ENCODE measurements at places on chromosomes 7 and 10.

DNA sequence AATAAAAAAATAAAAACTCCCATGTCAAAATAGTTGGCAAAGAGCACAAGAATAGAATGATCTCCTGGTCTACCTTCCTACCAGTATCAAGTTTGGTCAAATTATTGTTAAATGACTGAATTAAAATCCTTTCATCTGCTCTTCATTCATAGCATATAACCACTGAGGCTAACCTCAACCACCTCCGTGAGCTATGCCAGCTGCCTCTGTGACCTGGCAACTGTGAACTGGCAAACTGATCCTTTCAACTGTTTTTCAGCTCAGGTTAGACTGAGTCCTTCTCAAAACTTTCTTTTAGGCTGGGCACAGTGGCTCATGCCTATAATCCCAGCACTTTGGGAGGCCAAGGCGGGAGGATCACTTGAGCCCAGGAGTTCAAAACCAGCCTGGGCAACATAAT, 36.1 kb downstream of the NUDCD3 start:
- no peak for DNase-seq

DNA sequence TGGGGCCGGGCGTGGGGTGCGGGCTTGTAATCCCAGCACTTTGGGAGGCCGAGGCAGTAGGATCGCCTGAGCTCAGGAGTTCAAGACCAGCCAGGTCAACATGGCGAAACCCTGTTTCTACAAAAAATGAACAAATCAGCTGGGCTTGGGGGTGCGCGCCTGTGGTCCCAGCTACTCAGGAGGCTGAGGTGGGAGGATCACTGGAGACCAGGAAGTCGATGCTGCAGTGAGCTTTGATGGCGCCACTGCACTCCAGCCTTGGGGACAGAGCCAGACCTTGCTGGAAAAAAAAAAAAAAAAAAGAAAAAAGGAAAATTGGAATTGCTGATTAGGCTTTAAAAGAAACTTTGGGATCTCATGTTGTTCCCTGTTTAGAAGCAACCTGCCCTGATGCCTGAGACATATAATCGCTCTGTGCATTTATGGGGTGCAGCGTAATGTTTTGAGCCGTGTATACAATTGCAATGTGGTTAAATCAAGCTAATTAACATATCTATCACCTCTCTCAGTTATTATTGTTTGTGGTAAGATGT, 851 bp downstream of the AKR1E2 start:
- no peak for DNase-seq

DNA sequence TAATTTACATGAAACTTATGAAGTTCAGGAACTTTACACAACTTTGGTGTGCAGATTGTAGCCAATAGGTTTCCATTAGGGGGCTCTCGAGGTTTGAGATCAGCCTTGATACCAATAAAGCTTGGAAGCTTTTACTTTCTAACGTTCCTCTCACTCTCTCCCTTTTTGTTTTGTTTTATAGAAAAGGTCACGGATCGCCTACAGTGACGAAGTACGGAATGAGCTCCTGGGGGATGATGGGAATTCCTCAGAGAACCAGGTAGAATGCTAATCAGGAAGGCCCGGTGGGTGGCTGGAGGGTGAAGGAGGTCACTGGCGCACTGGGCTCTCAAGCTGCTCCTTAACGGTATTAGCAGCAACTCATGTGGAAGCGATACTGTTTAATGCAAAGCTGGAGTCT, 79.9 kb downstream of the VTI1A start:
- DNase-seq, result no peak

DNA sequence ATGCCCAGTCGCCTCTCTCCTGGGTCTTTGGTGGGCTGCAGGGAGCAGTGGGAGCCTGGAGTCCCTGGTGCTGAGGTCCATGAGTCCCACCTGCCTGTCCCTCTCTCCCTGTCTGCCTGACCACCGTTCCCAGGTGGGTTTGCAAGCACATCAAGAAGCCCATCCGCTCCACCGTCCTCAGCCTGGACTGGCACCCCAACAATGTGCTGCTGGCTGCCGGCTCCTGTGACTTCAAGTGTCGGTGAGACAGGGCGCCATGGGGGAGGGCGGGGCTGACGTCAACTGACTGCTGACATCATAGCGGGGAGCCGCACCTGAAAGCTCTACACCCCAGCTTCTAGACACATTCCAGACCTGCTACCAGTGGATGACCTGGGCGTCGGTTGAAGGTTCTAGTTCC, 15.2 kb downstream of the ARPC1B start:
- no peak for DNase-seq

DNA sequence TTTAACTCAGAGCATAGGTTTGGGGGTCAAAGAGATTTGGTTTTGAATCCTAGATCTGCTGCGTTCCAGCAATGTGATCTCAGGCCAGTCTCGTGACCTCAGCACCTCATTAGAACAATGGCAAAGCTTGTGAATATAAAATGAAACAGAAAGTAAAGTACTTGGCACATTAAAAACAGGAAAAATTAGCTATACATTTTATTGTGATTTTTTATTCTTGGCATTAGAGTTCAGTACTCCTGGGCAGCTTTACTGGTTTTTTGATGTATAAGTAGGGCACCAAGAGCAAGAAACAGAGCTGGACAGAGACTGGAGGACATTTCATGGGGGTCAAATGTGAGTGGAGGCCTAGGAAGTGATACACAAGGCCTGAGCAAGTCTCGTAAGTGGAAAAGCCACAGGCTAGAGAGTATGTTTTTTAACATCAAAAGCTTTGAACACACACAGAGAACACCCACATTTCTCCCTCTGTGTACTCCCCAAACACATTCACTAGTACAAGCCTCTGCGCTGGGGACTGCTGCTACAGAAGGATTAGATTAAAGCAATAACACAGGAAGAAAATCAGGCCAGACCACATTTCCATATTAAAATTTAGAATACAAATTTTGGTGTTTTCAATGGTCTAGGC, 157.2 kb upstream of the SLC25A13 start:
- no peak for DNase-seq

DNA sequence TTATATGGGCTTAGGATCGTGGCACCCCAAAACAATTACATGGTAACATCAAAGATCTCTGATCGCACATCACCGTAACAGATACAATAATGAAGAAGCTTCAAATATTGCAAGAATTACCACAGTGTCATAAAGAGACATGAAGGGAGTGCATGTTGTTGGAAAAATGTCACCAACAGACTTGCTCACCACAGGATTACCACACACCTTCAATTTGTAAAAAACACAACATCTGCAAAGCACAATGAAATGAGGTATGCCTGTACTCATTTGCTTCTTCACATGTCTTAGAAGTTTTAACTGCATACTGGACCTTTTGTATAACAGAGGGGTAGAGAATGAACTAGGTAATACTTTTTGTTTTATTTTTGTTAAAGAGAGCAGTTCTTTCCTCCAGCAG, 96.6 kb downstream of the TPST1 start:
- no peak for DNase-seq

DNA sequence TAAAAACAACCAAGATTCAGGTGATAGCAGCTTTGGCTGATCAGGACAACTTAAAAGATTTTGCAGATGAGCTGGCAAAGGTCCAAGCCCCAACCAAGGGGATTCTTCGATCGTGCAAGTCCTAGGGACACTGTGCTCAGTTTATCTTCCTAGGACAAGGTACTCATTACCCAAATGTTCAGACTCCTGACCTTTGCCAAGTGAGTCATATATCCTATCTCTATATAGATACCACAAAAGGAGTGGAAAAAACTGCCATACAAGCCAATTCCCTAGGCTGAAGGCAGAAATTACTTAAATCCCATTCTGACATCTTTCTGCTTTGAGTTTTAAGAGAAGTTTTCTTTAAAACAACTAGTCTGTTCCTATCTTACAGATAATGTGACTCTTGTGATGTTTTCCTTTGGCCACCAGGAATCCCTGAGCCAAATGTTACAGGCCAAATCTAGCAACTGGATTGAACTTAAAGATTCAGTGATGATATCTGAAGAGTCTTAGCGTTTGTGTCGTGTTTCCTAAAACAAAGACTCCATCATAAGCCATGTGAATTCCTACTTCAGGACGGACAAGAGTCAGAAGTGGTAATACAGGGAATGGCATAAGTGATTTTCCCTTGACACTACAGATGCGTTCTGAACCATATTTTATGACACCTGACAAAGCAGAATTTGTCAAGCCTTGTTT, 142.6 kb upstream of the ASAH2 start:
- no peak for DNase-seq

DNA sequence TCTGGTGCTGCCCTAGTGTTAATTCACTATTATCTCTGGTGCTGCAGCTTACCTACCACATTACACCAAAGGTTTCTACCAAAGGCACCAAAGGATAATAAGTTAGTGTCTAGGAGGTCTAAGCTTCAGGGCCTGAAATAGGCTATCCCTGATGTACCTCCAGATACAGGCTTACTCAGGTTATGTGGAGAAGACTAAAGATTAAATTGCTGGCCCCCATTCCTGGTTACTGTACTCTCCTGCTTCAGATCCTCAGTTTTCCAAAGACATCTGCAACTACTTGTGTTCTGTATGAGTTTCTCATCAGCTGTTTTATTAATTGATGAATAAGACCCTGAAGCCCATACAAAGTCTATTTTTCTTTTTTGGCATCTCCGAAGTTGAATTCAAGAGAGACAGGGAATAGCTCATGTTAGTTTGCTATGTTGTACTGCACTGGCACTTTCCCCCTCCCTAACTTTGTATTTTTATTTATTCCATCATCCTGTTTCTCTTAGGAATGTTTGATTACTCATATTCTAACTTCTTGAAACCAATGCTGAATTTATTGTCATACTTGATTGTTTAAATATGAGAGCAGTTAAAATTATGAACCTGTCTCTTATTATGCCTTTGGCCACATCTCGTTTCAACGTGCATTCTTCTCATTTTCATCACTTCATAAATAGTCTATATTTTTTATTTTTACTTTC, 85.9 kb downstream of the PON1 start:
- DNase-seq, result no peak

DNA sequence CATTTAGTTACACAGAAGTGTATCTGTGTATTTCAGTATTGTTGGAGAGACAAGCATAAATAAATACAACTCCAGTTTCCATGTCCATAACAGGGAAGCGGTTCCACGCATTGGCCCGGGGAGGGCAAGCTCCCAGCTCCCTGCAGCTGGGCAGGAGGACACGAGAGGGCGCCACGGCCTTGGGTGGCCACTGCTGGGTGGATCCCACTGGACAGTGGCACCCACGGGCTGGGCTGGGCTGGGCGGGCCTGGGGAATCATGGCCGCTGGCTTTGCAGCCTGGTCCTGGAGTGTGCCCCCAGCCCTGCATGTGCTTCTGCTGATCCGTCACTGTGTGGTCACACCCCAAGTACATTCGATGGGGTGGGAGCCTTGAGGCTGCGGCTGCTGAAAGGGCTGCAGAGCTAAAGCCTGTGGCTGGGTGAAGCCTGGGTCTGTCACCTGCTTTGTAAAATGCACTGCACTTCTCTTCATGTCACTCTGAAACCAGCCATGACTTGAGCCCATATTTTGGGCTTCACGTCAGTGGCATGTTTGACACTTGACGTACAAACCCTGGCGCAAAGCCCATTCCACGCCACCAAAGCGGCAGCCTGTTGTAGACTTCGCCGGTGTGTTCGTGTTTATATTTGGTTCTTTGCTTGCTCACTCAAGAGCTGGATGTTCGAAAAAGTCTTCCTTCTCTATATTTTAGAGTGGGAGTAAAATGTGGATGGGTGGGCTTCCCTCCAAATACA, 27.5 kb downstream of the LRRC27 start:
- no peak for DNase-seq

GRCh38 chr10:108003061-108003460, 838.6 kb upstream of the SORCS1 start:
- no peak for DNase-seq

DNA sequence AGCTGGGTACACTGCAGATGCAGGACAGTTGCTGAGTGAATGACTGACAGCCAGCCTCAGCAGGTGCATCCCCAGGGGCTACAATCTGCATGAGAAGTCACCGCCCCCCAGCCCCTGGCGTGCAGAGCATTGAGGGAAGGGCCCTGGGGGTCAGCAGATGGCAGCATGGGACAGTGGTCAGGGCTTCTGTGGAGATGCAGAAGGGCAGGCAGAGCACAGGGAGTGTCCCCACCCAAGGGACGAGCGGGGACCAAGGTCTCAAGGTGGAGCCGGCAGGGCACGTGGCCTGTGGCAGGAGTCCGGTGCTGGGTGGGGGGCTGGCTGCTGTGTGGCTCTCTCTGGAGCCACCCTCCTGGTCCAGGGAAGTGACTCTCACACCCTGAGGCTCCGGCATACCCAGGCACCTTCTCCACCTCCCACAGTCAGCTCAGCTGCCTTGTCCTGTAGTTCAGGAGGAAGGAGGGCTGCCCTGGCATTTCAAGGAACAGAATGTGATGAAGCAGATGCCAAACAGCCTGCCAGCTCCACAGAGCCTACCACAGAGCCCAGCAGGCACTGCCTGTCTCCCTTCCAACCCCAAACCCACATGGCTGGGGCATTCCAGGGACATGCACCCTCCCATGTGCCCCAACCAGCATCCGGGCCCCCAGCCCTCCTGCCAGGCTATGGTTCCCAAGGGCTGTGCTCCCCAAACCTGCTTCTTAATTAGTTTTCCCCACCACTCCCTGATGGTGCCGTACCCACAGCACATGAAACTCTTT, 114.5 kb downstream of the TMEM130 start:
- no peak for DNase-seq

DNA sequence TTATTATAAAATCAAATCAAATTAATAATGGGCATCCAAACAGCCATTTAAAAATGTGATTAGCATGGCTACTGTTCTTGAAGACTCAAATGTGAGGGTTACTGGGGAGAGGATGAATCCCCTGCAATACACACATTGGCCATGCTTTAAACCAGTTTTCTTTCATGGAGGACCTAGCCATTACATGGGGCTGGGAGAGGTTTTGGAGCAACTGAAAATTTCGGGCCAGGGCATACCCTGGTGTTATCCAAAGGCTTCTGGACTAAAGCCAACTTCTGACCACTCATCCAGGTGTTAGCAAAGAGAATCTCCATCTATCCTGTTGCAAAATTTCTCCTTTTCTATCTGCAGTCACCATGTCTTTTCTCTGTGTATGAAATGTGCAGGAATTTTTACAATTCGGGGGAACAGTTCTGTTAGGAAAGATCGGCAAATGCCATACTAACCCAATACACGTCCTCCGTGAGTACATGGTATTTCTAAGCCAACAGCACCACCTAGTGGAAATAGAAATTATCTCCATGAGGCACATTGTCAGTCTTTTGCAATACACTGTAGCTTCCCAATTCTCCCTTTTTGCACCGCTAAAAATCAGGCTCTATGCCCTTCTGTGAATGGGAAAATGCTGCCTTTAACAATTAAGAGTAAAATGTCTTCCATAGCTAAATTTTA, 47.0 kb upstream of the ZNF107 start:
- DNase-seq, result no peak

DNA sequence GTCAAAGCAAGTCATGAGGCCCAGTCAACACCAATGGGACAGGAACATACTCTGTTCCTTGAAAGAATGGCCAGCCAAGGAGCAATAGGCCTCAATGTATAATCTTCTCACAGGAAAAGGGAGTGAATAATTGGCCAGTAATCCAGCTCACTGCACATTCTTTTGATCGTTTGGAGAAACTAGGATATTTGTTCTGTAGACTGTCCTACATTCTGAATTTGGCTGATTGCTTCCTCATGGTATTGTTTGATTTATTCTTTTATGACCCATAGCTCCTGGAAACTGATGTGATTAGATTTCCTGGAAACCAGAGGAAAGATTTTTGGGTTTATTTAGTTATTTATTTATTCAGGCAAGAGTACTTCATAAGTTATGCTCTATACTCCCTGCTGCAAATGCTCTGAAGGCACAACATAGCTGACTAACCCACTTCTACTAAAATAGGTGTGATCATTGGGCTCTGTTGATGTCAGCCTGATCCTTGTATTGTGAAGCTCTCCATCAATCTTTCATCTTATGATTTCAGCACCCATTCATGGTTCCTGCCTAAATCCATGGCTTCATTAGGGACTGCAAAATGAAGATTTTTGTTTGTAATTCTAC, 745.2 kb downstream of the SUGCT start:
- DNase-seq, result no peak

GRCh38 chr7:13911909-13912308, 77.6 kb downstream of the ETV1 start:
- DNase-seq, result no peak
